Caudate nucleus (tissue), 63 donors: ENCODE measurements at places on chromosomes 2 and 18.

- no peak for DNase-seq
These were observed 47.0 kb downstream of the CHRNA1 start for GRCh38 chr2:174717273-174717672.

- no peak for DNase-seq
These were observed 166.1 kb downstream of the ANKRD30B start for GRCh38 chr18:14914121-14914520.

- DNase-seq = no peak
These were observed 8.4 kb upstream of the CD226 start for GRCh38 chr18:69956057-69956456.

- DNase-seq = no peak
These were observed 1165.7 kb upstream of the PIK3C3 start for GRCh38 chr18:40789286-40789685.

GRCh38 chr2:172437419-172438341, 10.3 kb downstream of the ITGA6 start:
- DNase-seq = no peak

DNA sequence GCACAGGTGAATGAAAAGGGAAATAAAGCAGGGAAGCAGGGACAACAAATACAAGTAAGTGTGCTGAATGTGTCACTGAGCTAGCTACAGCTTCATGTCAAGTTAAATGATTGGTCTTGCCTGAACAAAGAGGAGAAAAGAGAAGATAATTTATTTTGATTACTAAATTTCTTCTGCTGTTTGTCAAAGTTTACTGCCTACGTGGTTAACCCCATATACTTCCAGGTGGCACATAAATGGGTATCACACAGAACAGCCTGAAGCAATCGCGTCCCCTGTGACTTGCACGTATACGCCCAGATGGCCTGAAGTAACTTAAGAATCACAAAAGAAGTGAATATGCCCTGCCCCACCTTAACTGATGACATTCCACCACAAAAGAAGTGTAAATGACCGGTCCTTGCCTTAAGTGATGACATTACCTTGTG, 434.2 kb downstream of the LRRTM4 start:
- DNase-seq = no peak

DNA sequence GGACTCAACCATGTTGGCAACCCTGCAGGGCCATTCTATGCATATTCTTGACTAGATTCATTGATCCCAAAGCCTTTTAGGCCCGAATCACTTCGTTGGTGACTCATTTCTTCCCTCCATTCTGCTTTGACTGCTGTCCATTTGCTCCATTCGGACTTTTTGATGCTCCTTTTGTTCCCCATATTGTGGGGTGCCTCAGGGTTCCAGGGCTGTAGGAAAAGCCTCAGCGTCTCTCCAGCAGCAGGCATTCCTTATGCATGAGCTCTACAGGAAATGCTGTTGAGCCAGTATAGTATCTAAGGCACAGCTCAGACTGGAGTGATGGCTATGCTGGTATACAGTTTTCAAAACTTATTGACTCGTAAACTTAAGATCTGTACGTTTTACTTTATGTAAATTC, 292.6 kb downstream of the PRKCE start:
- DNase-seq = no peak

DNA sequence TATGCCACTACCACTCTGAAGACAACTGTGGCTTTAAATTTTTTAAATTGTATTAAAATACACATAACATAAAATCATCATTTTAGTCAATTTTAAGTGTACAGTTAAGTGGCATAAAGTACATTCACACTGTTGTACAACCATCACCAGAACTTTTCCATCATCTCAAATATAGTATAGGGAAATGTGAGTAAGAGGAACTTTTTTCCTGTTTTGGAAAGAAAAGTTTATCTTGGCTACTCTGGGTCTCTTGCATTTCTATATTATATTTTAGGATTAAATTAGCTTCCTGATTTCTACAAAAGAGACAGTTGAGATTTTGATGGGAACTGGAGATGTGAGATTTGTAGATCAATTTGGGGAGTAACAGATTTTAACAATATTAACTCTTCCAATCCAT, 3.3 kb downstream of the TPGS2 start:
- DNase-seq = no peak

DNA sequence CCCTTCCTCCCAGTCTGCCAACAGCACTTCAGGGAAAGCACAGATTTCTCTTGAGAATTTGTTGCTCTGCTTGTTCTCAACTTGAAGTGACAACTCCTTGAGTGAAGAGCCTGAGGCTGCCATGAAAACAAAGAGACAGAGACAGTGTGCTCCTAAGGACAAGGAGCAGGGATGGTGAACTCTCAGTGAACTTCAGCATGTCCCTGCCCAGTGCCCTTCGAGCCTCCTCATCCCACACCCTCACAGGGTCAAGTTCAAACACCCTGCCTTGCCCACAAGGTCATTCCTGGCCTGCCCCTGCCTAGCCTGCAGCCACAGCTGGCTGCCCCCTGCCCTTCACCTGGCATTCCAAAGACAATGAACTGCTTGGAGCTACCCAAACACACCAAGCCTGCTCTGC, 343.5 kb upstream of the KLHL29 start:
- DNase-seq = no peak

DNA sequence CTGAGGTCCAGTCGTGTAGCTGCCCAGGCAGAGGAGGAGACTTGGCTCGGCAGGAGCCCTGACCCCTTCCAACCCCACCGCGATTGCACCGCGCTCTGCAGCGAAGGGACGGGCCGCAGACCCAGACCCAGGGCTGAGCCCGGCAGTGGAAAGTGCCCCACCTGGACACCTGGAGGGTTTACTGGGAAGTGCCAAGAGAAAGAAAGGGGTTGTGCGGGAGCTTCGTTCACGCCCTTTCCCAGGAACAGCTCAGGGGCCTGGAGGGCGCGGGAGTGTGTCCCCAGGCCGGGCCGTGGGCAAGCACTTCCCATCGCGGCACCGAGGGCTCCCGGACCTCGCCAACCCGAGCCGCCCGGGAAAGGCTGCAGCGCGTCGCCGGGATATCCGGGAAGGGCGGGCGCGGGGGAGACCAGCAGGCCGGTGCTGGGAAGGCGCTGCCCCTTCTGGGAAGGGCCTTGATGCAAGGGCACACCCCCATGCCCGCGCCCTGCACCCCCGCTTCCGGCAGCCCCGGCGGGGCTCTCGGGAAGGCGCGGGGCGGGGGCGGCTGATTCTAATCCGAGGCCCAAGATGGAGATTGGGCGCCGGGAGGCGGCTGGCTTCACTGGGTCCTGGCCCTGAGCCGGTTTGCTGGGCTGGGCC, 36.1 kb upstream of the MRPL33 start:
- peak; percentile 26 for DNase-seq

GRCh38 chr2:191544461-191545062, 133.4 kb upstream of the NABP1 start:
- no peak for DNase-seq

DNA sequence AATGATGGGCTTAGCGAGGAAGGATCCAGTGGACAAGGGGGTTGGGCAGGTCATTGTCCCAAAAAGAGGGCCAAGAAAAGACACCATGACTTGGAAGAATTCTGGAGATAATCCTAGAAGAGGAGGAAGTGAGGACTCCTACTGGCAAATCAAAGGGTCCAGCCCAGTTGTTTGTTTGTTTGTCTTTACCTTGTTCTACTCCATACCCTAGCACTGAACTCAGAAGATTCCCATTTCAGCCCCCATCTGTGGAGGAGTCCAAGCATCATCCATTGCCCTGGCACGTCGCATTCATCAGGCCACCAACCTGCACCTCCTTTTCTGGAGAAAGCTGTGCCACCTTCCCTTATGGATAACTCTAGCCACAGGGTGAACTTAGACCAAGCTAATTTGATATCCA, 326.2 kb downstream of the EN1 start:
- DNase-seq = no peak

GRCh38 chr2:138293045-138293444, 208.5 kb upstream of the SPOPL start:
- DNase-seq = no peak

DNA sequence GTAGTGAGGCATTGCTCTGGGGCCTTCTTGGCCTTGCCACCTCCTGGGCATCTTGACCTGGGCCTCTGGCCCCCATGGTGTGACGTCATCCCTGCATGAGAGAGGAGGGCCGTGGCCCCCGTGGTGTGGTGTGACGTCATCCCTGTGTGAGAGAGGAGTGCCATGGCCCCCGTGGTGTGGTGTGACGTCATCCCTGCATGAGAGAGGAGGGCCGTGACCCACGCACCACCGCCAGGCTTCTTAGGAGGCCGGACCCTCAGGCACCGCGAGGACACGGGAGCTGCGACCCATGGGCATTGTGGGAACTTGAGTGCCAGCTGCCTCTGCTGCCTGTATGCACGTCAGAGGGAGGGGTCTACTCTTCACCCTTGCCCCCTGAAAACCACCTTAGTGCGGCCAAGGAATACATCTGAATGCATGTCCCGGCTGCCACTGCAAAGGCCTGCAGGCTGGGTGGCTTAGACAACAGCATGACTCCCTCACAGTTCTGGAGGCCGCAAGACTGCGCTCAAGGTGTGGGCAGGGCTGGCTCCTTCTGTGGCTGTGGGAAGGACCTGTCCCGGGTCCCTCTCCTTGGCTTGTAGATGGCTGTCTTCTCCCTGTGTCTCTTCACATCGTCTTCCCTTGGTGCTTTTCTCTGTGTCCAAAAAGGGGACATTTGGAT, 20.8 kb upstream of the OTOS start:
- DNase-seq = no peak

GRCh38 chr2:28269019-28269784, 123.5 kb upstream of the FOSL2 start:
- DNase-seq = no peak
